Chondrocyte (in vitro differentiated cells): ENCODE measurements at places on chromosomes 13 and 19. TPM values are rescaled to one million over a fixed set of nuclear protein-coding genes. Genes with fewer than 3 reads are reported as not detected.

Gene ATXN8OS
- total RNA-seq, result not detected in 3 replicates

- H3K4me1 ChIP-seq, result peaks cover 33% of the 10 kb centered on the region
- H3K4me3 ChIP-seq, result no peak overlapping the region
- DNase-seq, result no peak
- H3K27me3 ChIP-seq, result no peaks in the 10 kb centered on the region
These were observed 19.9 kb downstream of the PPP5C start for GRCh38 chr19:46366620-46367292.

GRCh38 chr19:46670813-46671212 is 9.8 kb upstream of the DACT3 start:
- peaks cover 13% of the 10 kb centered on the region for H3K36me3 ChIP-seq
- H3K4me3 ChIP-seq, result no peak overlapping the region
- H3K27me3 ChIP-seq, result no peaks in the 10 kb centered on the region
- DNase-seq, result no peak
- peaks cover 5% of the 10 kb centered on the region for H3K4me1 ChIP-seq
- no peak overlapping the region for H3K27ac ChIP-seq

- H3K27me3 ChIP-seq, result no peaks in the 10 kb centered on the region
- H3K4me3 ChIP-seq, result no peak overlapping the region
- H3K27ac ChIP-seq, result no peak overlapping the region
- H3K36me3 ChIP-seq, result no peaks in the 10 kb centered on the region
- no peak for DNase-seq
These were observed 457.4 kb downstream of the DIAPH3 start for GRCh38 chr13:59706101-59706976.

DNA sequence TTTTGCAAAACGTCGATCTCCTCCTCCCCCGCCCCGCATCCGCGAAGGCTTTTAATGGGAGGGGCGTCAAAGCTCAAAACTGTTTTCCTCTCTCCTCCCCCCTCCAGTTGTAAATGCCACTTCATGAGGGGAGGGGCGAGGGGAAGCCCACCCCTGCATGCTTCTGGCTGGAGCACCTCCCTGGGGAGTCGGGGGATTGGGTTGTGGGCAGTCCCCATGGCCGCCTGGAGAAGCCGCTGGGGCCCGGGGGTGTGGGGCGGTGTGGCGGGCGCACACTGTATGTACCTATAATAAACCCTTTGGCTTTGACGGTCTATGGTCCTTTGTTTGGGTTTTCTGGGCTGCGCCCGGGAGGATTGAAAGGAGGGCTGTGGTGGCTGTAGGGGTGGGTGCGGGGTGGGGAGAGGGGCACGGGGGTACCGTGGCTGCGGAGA is 505 bp upstream of the SHKBP1 start:
- peak overlapping the region; percentile 88 for H3K4me3 ChIP-seq
- peaks cover 15% of the 10 kb centered on the region for H3K4me1 ChIP-seq
- no peaks in the 10 kb centered on the region for H3K27me3 ChIP-seq
- no peak for DNase-seq
- H3K36me3 ChIP-seq, result peaks cover 7% of the 10 kb centered on the region

GRCh38 chr19:35352448-35353304 is 5.0 kb downstream of the FFAR1 start:
- no peak overlapping the region for H3K27ac ChIP-seq
- H3K4me1 ChIP-seq, result no peaks in the 10 kb centered on the region
- no peak overlapping the region for H3K4me3 ChIP-seq
- peak; percentile 76 for DNase-seq
- peaks cover 41% of the 10 kb centered on the region for H3K27me3 ChIP-seq
- peaks cover 1% of the 10 kb centered on the region for H3K36me3 ChIP-seq
